ENCODE measurements at places on chromosomes 3 and 15. TPM values are rescaled to one million over a fixed set of nuclear protein-coding genes. Genes with fewer than 3 reads are reported as not detected.

Gene GSK3B
- 26.6 TPM for polyA plus RNA-seq

GRCh38 chr3:172260381-172260780 lies 187.9 kb downstream of the GHSR start:
- peaks cover 47% of the 10 kb centered on the region for H3K36me3 ChIP-seq
- H3K4me1 ChIP-seq, result peaks cover 60% of the 10 kb centered on the region
- no peak overlapping the region for H3K27ac ChIP-seq

DNA sequence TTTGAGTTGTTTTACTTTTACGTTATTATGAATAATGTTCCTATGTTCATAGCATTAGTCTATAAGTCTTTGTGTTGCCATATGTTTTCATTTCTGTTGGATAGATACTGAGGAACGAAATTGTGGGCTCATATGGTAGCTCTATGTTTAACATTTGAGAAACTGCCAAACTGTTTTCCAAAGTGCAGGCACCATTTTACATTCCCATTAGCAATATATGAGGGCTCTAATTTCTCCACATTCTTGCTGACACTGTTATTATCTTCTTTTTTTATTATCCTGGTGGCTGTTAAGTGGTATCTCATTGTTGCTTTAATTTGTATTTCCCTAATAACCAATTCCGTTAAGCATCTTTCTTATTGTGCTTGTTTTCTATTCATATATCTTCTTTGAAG lies 1.8 kb upstream of the PIK3R4 start:
- peaks cover 30% of the 10 kb centered on the region for H3K4me1 ChIP-seq
- DNase-seq, result no peak
- peaks cover 4% of the 10 kb centered on the region for H3K36me3 ChIP-seq
- H3K27me3 ChIP-seq, result peaks cover 18% of the 10 kb centered on the region
- no peak overlapping the region for H3K4me3 ChIP-seq

GRCh38 chr3:126539558-126540250 lies 15.7 kb downstream of the CHST13 start:
- H3K36me3 ChIP-seq, result no peaks in the 10 kb centered on the region
- no peak for DNase-seq
- H3K27ac ChIP-seq, result no peak overlapping the region
- no peaks in the 10 kb centered on the region for H3K4me1 ChIP-seq
- peaks cover 3% of the 10 kb centered on the region for H3K27me3 ChIP-seq

Gene ERICH6
- 0.94 TPM for polyA plus RNA-seq

DNA sequence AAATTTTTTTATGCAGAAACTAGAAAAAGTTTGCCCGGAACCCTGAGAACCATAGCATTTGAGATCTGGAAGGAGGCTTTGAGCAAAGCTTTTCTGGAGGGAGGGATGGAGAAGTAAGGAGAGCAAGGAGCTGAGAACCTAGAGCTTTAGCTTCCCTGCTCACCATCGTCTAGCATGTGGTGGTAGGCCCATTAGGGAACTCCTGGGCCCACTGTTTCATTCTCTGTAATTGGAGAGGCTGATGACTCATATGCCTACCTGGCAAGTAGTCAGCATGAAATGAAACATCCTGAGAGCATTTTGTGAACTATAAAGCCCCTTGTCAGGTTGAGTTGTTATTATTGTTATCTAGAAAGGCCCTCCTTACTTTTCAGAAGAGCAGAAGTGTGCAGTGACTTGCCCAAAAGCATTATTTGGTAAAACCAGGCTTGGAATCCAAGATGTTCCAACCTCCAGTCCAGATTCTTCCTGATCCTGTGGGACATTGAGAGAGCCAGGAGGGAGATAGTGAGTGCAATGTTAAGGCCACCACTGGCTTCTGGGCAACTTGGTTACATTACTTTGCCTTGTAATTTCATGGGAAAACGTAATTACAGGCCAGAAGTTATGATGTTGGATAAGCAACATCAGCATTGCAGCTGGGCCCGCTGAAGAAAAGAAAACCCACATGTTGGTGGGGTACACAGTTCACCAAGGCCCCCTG lies 104.5 kb upstream of the BFSP2 start:
- no peak overlapping the region for H3K27ac ChIP-seq
- no peak for DNase-seq
- peaks cover 2% of the 10 kb centered on the region for H3K27me3 ChIP-seq
- no peaks in the 10 kb centered on the region for H3K4me1 ChIP-seq

- no peaks in the 10 kb centered on the region for H3K4me1 ChIP-seq
- peaks cover 13% of the 10 kb centered on the region for H3K36me3 ChIP-seq
- DNase-seq, result no peak
Measured at GRCh38 chr15:36742696-36743095, 163.3 kb downstream of the CDIN1 start.

GRCh38 chr3:112260563-112260962 lies 33.5 kb downstream of the SLC9C1 start:
- DNase-seq, result no peak
- H3K4me3 ChIP-seq, result no peak overlapping the region

Gene TMEM212
- polyA plus RNA-seq, result not detected

DNA sequence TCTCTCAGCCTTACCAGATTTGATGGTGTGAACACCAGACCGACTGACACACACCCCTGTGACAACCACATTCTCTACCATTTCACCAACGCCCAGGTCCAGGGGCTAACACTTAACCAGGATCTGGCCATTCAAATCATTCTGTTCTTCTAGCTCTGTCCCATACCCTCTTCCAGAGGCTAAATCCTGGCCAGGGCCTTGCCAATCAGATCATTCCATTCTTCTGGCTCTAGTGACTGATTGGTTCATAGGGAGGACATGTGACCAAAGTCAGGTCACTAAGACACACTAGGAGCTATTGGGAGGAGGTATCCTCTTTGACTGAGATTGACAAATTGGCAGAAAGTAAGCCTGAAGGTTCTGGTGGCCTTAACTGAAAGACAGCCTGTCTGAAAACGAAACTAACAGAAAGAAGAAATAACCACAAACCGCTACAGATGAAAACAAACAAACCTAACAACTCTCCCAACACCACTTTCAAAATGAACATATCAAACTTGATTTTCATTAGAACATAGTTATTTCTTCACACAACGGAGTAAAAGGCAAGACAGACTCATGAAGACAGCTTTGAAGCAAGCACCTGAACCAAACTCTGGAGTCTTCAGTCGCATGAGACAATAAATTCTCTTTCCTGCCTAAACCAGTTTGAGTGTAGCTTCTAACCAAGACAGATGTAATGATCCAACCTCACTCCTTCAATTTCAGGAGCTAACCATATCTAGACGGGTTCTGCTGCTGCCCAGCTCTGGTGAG lies 68.5 kb downstream of the TRANK1 start:
- H3K36me3 ChIP-seq, result peaks cover 8% of the 10 kb centered on the region
- peak overlapping the region; percentile 96 for H3K27ac ChIP-seq
- peaks cover 8% of the 10 kb centered on the region for H3K27me3 ChIP-seq
- H3K4me1 ChIP-seq, result peaks cover 76% of the 10 kb centered on the region
- H3K4me3 ChIP-seq, result peak overlapping the region; percentile 77

DNA sequence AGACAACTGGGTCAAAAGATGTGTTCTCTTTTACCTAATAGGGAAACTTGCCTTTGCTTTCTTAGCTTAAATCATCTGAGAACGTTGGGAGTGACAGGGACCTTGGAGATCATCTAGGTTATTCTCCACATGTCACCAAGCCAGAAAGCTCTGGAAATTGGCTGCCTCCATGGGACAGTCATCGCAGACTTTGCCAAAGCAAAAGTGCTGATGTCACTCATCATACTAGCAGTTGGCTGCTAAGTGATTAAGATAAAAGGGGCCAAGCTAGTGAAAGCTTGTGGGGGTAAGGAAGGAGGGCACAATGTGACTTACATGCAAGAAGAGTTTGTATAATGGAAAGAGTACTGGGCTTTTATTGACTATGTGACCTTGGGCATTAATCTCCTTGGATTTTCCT lies 198.0 kb upstream of the PFN2 start:
- DNase-seq, result no peak
- H3K4me3 ChIP-seq, result no peak overlapping the region
- no peak overlapping the region for H3K27ac ChIP-seq
- H3K27me3 ChIP-seq, result no peaks in the 10 kb centered on the region
- H3K36me3 ChIP-seq, result no peaks in the 10 kb centered on the region

GRCh38 chr3:164539215-164539614 lies 539.1 kb downstream of the SI start:
- DNase-seq, result no peak
- no peaks in the 10 kb centered on the region for H3K36me3 ChIP-seq
- H3K27ac ChIP-seq, result no peak overlapping the region
- no peaks in the 10 kb centered on the region for H3K4me1 ChIP-seq
- H3K4me3 ChIP-seq, result no peak overlapping the region

Gene AMOTL2
- polyA plus RNA-seq, result not detected

DNA sequence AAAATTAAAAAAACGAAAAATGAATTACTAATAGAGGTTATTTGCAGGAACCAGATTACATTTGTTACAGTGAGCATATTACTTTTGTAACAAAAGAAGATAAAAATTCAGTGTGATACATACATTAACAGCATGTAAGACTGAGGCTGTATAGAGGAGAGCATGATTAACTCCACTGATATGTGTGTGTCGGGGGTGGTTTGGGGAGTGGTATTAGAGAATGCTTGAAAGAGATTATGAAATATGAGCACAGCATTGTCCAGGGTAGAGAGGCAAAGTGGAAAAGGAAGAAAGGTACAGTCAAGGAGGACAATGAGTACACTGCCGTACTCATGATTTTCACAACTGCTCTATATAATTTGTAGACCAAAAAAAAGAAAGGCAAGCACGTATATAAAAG lies 62.9 kb upstream of the LRRFIP2 start:
- H3K36me3 ChIP-seq, result no peaks in the 10 kb centered on the region
- DNase-seq, result no peak
- peaks cover 4% of the 10 kb centered on the region for H3K4me1 ChIP-seq
- H3K27ac ChIP-seq, result no peak overlapping the region
- no peak overlapping the region for H3K4me3 ChIP-seq

DNA sequence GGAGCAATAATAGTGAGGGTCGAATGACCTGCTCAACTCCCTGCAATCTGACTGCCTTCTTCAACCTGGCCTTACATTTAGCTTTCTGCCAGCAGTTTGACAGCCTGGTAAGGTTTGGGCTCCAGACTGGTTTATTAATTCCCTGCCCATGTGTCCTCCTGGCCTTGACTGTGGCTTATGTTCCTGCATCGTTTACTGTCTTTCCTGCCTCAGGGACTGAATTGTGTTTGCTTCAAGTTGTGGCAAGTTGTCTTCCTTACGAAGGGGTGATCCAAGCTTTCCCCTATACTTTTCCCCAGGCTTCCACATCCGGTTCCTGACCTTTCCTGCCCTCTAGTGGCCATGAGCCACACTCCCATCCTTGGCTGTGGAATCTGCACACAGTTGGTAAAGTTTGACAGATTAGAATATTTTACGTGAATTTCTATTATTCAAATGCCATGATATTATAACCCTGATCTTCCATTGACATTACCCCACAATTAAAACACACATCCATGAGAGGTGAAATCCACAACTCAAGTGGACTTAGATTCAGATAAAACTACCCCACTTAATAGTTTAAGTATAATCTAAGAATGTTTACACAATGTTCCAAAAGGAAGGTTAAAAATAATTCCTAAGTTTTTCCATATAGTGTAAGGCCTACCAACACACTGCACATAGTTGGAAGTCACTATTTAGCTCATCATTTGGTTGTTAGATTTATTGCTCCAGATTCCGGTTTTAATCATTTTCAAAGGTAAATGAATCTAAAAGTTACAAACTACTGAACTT lies 95.7 kb downstream of the NEDD4 start:
- H3K27ac ChIP-seq, result no peak overlapping the region
- H3K4me3 ChIP-seq, result no peak overlapping the region
- no peak for DNase-seq
- no peaks in the 10 kb centered on the region for H3K36me3 ChIP-seq
- H3K27me3 ChIP-seq, result no peaks in the 10 kb centered on the region
- H3K4me1 ChIP-seq, result no peaks in the 10 kb centered on the region

- no peaks in the 10 kb centered on the region for H3K36me3 ChIP-seq
- no peaks in the 10 kb centered on the region for H3K27me3 ChIP-seq
- H3K4me1 ChIP-seq, result peaks cover 2% of the 10 kb centered on the region
- H3K4me3 ChIP-seq, result no peak overlapping the region
Measured at GRCh38 chr3:37970802-37971201, 19.8 kb upstream of the VILL start.

DNA sequence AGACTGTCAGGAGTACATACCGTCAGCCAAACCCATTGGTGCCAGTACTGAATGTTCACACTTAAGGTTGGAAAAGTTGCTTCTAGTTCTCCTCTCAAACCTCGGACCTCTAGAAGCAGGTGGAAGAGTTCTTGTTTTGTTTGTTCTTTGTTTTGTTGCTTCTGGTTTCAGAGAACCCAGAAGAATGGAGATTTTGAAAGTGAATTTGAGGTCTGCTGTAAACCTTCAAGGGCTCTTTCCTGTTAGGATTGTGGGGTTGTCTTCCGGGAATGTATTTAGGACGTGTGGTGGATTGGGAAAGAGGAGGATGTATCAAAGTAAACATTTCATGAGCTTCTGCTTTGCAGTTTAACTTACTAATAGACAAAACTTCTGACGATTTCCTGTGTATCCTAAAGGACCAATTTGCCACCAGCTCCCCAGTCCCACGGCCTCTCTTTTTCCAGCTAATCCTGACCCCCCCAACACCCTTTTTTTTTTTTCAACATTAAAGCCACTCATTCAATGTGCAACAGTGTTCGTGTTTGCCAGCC lies 50.3 kb downstream of the FILIP1L start:
- H3K27me3 ChIP-seq, result no peaks in the 10 kb centered on the region
- no peak overlapping the region for H3K27ac ChIP-seq
- H3K36me3 ChIP-seq, result no peaks in the 10 kb centered on the region
- no peak overlapping the region for H3K4me3 ChIP-seq
- H3K4me1 ChIP-seq, result peaks cover 28% of the 10 kb centered on the region
- DNase-seq, result no peak

Gene SLC12A1
- polyA plus RNA-seq, result not detected

Gene P2RY1
- 1.1 TPM for polyA plus RNA-seq

DNA sequence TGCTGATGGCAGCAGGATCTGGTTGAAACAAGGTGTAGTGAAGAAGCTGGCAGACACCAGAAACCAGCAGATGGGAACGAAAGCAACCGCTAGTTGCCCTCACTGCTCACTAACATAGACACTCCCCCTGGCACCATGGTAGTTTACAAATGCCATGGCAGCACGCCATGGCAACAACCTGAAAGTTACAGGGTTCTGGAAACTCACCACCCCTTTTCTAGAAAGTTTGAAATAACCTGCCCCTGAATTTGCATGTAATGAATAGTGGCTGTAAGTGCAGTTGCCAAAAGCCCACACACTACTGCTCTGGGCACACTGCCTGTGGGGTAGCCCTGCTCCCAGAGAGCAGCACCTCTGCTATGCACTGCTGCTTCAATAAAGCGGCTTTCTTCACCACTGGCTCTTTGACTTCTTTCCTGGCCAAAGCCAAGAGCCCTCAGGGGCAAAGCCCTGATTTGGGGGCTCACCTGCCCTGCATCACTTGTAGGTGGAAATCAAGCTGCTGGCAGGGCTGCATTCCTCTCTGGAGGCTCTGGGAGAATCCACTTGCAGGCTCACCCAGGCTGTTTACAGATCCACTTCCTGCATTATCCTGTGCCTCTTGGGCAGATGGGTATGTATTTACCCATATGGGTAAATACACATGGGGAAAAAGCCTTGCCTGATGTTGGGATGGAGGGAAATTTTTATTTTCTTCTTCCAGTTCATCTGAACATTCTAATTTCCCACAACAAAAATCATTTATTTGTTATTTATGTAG lies 2.0 kb upstream of the GP9 start:
- peaks cover 2% of the 10 kb centered on the region for H3K27me3 ChIP-seq
- peaks cover 2% of the 10 kb centered on the region for H3K4me1 ChIP-seq
- no peaks in the 10 kb centered on the region for H3K36me3 ChIP-seq
- no peak overlapping the region for H3K4me3 ChIP-seq

Gene ZPLD1
- not detected for polyA plus RNA-seq

GRCh38 chr15:78120523-78120922 lies 10.7 kb downstream of the CIB2 start:
- H3K4me1 ChIP-seq, result no peaks in the 10 kb centered on the region
- H3K4me3 ChIP-seq, result no peak overlapping the region
- no peaks in the 10 kb centered on the region for H3K36me3 ChIP-seq
- H3K27me3 ChIP-seq, result peaks cover 9% of the 10 kb centered on the region
- no peak for DNase-seq
